CD4-positive, alpha-beta T cell (primary cell): ENCODE measurements at places on chromosomes 3 and 15.

DNA sequence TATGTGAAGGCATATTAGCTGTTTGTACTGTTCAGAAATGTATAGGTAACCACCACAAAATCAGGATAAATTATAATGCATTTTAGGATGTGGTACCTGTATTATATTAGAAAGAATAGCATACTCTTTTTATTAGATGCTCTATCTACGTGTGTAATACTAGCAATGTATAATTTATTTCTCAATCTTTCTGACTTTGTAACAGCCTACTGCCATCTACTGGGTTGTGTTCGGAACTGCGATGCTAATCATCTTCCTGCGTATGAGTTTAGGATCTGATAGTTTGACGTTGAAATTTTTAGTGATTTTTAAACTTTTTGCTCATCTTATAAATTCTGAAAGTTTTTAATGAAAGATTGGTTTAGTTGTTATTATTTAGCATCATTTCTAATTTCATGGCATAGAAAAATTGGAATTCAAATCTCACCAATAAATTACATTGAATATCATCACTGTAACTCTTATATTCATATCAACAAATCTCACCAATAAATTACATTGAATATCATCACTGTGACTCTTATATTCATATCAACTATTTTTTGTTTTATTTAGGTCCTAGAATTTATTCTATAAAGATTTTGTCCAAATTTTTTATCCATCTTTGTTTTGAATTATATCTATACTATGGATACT lies 322.7 kb upstream of the ZNF717 start:
- no peak for DNase-seq

- no peak for DNase-seq
These were observed 185.8 kb upstream of the EOMES start for GRCh38 chr3:27907929-27908328.

DNA sequence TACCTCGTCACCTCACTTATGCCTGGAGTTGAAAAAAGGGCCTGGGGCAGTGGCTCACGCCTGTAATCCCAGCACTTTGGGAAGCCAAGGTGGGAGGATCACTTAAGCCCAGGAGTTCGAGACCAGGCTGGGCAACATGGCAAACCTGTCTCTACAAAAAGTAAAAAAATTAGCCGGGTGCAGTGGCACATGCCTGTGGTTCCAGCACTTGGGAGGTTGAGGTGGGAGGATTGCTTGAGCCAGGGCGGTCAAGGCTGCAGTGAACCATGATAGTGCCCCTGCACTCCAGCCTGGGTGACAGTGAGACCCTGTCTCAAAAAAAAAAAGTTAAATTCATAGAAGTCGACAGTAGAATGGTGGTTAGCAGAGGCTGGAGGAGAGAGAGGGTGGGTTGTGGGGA lies 4.6 kb upstream of the NEIL1 start:
- no peak for DNase-seq

DNA sequence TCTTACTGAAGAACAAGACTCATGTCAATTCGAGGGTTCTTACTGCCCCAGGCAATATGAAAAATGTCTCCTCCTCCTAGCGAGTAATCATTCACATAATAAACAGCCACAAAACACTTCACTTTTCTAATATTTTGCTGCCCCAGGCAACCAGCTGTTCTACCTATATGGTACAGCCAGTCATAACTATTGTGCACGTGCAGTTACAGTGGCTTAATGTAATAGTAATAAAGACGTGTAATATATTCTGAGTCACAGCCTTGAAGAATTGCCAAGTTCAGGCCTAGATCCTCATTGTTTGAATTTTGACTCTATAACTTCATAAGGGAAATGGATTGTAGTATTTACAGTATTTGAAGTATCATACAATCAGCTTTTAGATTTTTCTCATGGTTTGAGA lies 1250.0 kb upstream of the GBE1 start:
- DNase-seq: no peak

DNA sequence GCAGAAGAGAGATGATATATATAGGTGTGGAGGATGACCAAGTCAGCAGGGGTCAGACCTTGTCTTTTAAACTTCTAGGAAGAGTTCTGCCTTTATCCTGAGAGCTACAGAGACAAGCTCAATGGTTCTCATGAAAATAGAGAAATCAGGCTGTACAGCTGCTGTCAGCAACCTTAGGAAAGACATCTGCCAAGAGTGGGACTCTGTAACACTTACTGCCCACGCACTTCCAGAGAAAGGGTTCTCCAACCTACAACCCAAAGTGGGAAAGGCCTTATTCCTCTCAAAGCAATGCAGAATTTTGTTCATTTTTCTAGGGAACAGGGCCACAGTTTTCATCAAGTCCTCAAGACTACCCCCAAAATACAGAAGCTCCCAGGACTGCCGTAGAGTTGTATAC lies 138.7 kb downstream of the STT3B start:
- DNase-seq: no peak

GRCh38 chr3:57179580-57180410 lies 14.6 kb upstream of the IL17RD start:
- no peak for DNase-seq

DNA sequence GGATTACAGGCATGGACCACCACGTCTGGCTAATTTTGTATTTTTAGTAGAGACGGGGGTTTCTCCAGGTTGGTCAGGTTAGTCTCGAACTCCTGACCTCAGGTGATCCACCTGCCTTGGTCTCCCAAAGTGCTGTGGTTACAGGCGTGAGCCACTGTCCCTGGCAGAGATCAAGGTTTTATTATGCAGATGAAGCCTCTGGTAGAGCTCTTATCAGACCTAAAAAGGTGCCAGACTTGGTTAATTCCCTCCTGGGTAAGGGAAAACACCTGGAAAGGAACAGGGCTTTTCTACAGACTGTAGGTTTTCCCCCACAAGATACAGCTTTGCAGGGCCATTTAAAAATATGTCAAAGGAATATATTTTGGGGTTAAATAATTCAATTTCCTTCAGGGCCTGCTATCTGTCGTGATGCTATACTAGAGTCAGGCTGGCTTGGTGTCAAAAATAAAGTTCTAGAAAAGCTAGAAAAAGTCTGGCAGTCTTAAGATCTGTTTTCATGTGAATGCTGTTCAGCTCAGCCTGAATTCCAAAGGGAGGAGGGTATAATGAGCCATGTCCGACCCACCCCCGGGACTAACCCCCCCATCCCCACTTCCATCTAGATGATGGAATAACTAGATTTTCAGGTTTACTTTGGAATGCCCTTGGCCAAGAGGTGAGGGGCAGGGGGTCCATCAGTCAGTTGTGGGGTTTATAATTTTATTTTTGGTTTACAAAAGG lies 1.9 kb upstream of the BLOC1S6 start:
- DNase-seq: no peak

DNA sequence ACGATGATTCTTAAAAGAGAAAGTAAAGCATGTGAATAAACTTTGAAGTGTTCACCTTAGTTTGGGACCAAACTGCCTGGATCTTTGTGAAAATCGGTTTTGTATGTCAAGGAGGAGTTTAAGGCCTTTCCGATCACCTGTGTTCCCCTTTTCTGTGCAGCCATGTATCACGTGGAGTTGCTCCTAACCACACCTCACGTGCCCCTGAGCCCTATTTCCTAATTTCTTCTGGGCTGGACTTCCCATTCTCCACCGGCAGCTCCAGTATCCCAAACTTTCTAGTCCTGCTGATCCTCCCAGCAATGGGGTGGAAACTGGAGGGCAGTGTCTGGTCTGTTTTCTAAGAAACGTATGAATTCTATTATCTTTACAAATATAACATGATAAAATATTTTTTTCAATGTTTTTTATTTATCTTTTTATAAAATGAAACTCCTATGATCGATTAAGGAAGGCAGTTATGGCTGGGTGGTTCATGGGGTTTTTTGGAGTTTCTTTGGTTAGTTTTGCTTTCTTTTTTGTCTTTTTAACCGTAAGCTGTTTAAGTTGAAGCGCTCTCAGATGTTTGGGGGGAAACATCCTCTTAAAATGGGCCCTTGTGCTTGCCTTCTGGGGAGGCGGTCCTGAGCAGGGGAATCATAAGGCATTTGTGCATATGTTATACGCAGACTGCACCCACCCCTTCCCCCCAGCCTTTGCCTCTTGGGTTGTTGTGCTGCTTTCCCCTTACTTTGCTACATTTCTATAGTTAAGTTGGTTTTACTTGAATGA lies 43.6 kb upstream of the WWTR1 start:
- DNase-seq: no peak

- no peak for DNase-seq
These were observed 84.9 kb downstream of the MEIS2 start for GRCh38 chr15:37015451-37015850.
